ENCODE measurements at places on chromosomes 5 and 9.

- DNase-seq, result no peak
Measured at GRCh38 chr5:16927613-16928012, 8.5 kb downstream of the MYO10 start.

GRCh38 chr9:105510024-105510423 lies 47.9 kb upstream of the FKTN start:
- no peak for DNase-seq

GRCh38 chr9:5671711-5672353 lies 42.9 kb downstream of the RIC1 start:
- DNase-seq, result no peak

- DNase-seq, result no peak
Measured at GRCh38 chr5:58505971-58506640, 14.9 kb downstream of the GAPT start.

DNA sequence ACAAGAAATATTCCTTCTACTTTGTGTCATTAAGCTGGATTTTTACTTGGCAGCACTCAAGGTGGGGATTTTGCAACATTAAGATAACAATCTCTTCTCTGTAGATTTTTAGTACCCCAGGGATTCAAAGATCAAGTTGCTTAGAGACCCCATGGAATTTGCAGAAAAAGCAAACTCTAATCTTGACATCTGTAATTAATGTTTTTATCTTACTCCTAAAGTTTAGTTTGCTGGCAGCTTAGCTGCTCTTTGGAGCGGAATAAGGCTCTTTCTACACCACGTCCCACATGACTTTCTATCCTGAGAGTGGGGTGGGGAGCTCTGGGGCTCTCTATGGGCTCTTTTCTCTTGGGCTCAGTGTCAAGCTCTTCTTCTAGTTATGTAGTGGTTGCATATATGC lies 21.7 kb upstream of the SPDL1 start:
- no peak for DNase-seq

DNA sequence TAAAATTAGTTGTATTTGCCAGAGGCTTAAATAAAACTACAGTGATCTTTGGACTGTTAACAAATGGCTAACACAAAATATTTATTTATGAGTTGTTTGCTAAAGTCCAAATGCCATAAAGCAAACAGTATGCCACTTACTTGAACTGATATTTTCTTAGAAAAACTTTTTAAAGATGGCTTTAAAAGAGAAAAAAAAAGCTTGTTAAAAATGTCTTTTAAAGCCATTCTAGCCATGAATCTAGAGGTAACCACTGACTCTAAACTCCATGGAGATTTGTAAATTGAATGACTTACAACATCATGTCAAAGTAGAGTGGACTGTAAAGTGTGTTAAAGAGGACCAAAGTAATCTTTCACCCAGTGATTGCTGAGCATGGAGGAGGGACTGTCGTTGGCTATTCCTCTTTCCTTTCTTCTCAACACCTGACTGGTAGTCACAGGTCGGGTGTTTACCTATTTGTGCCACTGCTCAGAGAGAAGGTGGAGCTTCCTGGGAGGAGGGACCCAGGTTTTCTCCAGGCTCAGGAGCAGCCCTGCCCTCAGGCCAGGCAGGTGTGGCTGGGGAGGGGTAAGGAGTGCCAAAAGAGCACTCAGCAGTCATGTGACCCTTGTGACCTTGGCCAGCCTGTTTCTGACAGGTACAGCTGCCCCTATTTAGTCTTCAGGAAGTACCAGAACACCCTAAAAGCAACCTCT lies 69.1 kb upstream of the TJP2 start:
- no peak for DNase-seq

DNA sequence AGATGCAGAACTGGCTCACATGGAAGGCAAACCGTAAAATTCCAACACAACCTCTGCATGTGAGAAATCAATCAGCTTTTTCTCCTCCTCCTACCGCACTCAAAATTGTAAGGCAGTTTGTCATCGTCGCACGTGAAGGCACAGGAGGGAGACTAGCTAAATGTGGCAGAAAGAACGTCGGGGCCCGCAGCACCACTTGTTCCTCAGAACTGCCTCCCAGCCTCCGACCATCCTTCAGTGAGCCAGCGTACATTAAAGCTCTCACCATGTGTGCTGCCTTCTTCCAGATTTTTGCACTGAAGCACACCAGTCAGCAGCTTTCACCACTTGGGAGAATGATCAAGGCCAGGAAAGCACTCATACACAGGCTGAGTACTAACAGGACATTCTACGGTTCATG lies 105.9 kb downstream of the RFX3 start:
- no peak for DNase-seq

Data from stimulated activated CD8-positive, alpha-beta memory T cell treated with anti-CD3 and anti-CD28 coated beads, Interleukin-7, amount 100 ng/mL, for 4 hours (primary cell).